Fibroblast of villous mesenchyme (primary cell): ENCODE measurements at places on chromosomes 1 and 21. TPM values are rescaled to one million over a fixed set of nuclear protein-coding genes. Genes with fewer than 3 reads are reported as not detected.

DNA sequence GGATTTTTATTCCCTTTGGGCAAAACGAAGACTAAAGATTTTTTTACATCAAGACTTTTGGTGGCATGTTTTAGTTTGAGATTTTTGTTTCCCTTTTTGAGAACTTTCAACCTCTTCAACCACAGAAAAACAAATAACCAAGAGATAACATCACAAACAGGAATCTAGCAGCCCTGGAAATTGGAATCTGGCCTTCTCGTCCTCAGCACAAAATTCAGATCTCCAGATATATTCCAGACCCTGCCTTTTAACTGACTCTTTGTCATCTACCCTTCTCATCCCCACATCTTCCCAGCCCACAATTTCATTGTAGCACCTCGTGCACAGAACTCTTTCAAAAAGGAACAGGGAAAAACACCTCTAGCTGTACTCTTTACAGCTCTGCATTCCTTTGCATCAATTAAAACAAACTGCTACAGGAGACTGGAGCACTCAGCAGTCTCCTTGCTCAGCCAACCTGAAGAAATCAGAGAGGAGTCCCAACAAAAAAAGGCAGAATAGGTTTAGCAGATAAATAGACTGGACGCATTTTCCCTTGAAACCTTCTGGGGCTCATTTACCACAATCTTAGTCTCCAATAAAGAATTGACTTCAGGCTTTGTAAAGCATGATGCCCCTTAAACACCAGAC, 251.0 kb downstream of the TTLL7 start:
- no peak for DNase-seq

DNA sequence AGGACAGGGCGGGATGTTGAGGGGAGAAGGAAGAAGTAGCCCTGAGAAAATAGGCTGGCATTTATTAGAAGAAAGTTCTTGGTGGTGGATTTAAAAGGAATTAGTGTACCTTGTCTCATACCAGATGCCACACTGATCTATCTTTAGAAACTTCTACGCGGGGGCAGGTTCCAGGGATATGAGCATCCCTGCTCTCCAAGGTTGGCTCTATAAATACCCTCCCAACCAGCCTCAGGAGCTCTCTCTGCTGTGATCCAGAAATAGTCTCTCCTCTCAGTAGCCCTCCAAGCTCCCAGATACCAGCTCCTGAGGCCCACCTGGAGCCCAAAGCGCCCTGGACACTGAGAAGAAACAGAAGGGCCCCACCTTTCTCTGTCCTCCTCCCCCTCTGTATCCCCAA, 128.3 kb upstream of the TNR start:
- DNase-seq: no peak

Gene SYCP1
- not detected in 2 replicates for total RNA-seq

- DNase-seq: no peak
Observed at GRCh38 chr1:205994346-205994745, 8.8 kb downstream of the RAB7B start.

Gene C1orf116
- under 0.01 TPM in 1 of 2 replicates, not detected in the other for total RNA-seq

Gene RNF11
- total RNA-seq: 128 and 130 TPM in 2 replicates

- no peak for DNase-seq
Observed at GRCh38 chr21:37514038-37514667, 147.6 kb downstream of the DYRK1A start.

Gene SH2D2A
- not detected in 2 replicates for total RNA-seq

Gene SELENBP1
- total RNA-seq: 23.3 and 27.7 TPM in 2 replicates

Gene ACTA1
- not detected in 2 replicates for total RNA-seq

DNA sequence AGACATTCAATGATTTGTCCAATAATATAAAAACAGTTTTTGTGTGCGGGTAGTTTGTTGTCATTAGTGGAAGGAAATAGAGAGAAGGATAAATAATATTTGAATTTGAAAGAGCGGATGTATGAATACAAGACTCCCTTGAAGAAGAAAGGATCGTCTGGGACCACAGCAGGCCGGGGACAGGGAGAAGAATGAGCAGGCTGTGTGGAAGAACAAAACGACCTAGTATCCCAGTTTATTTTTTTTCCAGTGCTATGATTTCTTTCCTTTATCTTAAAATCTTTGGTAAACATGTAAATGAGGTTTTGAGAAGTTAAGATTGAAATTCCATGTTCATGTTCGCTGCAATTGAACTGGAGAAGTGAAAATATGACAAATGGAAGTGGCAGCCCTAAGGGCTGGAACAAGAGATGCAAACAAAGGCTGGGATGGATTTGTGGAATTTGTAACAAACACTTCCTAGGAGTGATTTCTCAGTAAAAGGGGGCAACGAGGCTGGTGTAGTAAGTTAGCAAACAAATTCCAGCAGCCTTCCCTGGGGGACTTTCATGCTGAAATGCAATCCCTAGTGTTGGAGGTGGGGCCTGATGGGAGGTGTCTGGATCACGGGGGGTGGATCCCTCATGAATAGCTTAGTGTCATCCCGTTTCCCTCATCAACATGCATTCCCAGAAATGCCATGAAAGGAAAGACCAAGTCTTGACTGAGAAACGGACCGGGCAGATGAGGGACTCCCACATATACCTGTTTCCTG, 10.2 kb upstream of the IFI16 start:
- DNase-seq: peak; percentile 92

Gene SLFNL1
- total RNA-seq: under 0.01 and 0.64 TPM in 2 replicates

- DNase-seq: no peak
Observed at GRCh38 chr1:81730881-81731280, 69.9 kb upstream of the ADGRL2 start.

- no peak for DNase-seq
Observed at GRCh38 chr21:46424621-46425020, 34.1 kb upstream of the DIP2A start.

- peak; percentile 39 for DNase-seq
Observed at GRCh38 chr1:98045767-98046641, 125.2 kb upstream of the DPYD start.

- no peak for DNase-seq
Observed at GRCh38 chr1:204382714-204383083, 23.0 kb upstream of the PLEKHA6 start.

DNA sequence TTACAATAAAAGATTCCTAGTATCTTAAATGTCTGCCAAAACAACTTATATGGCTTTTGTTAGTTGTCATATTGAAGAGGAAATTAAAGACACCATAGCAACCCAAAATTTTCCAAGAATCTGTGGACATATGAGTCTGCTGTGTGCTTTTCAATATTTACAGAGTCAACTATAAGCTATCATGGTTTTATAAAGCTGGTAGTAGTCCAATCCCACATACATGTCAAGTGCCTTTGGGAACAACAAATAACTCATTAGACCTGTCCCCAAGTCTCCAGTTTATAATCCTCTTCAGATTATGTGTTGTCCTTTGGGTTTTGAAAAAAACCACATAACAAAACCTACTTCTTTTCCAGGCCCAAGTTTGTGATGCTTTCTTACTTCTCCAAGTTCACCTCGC, 293.8 kb upstream of the USP25 start:
- no peak for DNase-seq
